ENCODE measurements at places on chromosomes 5 and 9.

DNA sequence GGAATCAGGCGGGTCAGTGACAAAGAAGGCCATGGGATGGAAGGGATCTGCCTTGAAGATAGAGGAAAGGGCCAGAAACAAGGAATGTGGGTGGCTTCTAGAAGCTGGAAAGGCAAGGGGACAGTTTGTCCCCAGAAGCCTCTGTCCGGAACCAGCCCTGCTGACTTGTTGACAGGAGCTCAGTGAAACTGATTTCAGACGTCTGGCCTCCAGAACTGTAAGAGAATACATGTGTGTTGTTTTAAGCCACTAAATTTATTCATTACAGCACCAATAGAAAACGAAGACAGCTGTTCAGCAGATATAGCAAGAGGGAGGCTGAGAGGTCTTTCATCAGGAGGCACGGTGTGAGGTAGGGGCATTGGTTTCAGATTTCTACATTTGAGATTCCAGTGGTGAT lies 422.5 kb downstream of the KDM4C start:
- ATAC-seq, result no peak

GRCh38 chr9:95742821-95743220 lies 132.7 kb upstream of the ERCC6L2 start:
- no peak for ATAC-seq

GRCh38 chr5:142609142-142609541 lies 76.7 kb downstream of the FGF1 start:
- no peak for ATAC-seq

DNA sequence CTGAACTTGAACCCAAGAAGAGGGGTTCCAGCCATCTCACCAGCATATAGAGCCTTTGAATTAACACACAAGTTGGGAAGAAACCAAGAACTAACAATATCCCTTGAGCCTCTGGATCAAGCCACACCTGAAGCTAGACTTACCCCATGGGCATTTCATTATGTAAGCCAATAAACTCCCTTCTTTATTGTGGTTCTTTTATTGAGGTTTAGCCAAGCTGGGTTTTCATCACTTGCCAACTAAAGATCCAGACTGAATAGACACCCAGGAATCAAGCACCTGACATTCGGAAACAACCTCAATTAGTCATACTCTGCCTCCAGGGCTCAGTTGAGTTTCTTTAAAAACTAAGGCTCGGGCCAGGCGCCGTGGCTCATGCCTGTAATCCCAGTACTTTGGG lies 226.7 kb downstream of the AGTPBP1 start:
- ATAC-seq, result peak; percentile 88

DNA sequence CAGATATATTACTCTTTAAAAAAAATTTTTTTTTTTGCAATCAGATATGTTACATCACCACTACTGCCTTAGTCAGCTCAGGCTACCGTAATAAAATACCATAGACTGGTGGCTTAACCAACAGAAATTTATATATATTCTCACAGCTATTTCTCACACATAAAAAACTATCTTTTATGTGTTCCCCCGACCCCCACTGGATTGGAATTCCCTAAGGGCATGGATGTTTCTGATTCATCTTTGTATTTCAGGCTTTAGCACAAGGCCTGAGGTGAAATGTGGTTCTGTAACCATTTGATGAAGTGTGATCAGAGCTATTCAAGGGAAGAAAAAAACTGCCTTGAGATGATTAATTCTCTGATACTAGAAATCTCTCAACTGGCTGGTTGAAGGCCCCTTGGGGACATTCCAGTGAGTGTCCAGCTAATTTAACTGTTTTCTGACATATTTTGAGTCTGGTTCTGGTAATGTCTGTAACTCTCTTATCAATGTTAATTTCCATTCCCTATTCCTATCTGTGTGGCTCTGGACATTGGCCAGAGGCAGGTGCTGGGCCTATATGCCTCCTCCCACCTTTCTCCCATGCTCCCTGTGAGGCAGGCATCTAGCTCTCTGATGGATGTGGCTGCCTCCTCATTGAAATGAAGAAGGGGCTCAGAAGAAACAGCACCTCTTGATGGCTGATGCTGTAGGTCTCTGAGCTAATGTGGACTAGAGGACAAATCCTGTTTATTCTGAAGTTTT lies 2.5 kb downstream of the CD14 start:
- no peak for ATAC-seq

DNA sequence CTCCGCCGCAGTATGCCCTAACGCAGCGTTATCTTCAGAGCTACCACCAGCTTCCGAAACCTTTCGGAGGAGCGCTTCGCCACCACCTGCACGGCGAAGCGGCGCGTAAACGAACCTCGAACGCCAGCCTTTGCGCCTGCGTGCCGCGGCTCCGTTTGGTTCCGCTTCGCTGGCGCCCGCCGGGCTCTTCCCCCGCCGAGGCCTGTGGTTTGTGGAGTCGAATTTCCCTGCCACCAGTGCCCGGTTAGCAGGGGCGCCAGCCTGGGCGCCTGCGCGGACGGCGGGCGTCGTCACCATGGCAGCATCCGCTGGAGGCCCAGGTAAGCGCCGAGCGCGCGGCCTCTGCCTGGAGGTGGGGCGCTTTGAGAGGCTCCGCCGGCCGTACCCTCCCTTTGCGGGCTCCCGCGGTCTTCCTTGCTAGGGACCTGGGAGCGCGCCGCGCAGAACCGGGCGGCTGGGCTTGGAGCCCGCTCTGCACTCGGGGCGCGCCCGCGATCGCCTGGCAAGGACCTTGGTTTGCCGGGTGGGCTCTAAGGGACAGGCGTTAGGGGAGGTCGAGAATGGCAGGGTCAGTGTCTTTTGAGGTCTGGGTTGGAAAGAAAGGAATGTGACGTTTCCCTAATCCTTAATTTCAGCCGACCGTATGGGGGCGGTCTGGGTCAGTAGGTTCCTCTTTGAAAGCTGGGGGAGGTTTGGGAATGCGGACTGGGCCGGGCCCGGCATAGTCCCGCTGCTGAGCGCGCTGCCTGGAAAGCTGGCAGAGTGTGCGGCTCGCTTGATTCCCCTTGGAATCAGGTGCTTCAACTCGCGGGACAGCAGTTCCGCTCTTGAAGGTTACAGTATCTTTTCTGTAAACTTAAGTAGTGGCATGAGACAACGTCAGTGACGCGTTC lies at the start of gene FAM151B:
FAM151B (plus strand) TSS at position 272 of the 893 bp plus-strand sequence; CDS start at position 296, 24 bp downstream.
- ATAC-seq, result peak; percentile 97

DNA sequence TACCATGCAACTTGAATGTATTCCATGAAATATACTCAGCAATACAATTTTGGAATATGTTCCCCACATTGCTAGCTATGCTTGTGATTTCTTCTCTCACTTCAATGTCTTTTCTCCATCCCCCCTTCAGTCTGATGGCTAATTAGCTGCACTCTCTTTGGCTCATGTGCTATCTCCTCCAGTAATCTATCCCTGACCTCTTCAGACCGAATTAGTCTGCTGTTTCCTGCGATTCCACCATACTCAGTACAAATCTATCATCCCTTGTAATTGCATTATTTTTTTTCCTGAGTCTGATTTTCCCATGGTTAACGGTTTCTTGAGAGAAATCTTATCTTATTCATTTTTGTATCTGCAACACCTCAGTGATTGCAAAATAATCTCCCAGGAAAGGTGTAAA lies 360.7 kb upstream of the CDH10 start:
- no peak for ATAC-seq

DNA sequence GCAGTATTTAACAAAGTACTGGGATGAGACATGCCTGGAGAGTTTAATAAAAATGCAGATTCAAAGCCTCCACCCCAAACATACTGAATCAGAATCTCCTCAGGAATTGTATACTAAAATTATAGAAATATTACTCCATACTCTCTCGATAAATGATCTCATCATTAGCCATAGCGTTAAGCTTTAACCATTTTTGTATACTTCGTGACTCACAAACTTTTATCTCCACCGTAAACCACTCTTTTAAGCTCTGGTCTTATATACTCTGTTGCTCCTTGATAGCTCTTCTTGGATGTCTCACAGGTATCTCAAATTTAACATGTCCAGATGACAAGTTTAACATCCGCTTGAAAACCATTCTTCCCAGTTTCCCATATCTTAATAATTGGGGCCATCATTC lies 327.8 kb downstream of the ADGRV1 start:
- peak; percentile 55 for ATAC-seq

DNA sequence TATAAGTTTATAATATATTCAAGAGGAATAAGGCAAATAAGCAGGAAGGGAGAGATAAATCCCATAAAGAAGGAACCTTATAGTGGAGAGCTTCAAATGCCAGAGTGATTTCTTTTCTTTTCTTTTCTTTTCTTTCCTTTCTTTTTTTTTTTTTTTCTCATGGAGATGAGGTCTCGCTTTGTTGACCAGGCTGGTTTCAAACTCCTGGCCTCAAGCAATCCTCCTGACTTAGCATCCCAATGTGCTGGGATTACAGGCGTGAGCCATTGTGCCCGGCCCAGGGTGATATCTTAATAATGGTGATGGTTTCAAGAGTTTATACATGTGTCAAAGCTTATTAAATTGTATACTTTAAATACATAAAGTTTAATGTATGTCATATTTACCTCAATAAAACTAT lies 19.6 kb upstream of the FOCAD start:
- no peak for ATAC-seq

DNA sequence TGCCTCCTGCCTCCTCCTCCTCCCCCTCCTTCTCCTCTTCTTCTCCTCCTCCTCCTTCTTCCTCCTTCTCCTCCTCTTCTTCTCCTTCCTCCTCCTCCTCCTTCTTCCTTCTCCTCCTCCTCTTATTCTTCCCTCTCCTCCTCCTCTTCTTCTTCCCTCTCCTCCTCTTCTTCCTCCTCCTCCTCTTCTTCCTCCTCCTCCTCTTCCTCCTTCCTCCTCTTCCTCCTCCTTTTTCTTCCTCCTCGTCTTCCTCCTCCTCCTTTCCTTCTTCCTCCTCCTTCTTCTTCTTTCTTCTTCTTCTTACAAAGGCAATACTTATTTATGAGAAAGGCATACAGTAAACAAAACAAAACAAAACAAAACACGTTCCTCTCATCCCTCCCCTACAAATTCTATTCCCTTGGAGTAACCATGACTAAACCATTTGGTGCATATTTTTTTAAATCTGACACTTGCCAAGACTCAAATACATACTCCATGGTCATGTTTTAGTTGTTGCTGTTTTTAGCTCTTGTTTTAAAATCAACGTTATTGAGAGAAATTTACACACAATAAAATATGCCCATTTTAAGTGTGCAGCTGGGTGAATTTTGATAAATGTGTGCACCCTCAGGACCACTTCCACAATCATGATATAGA lies 135.6 kb downstream of the FOXD1 start:
- no peak for ATAC-seq

DNA sequence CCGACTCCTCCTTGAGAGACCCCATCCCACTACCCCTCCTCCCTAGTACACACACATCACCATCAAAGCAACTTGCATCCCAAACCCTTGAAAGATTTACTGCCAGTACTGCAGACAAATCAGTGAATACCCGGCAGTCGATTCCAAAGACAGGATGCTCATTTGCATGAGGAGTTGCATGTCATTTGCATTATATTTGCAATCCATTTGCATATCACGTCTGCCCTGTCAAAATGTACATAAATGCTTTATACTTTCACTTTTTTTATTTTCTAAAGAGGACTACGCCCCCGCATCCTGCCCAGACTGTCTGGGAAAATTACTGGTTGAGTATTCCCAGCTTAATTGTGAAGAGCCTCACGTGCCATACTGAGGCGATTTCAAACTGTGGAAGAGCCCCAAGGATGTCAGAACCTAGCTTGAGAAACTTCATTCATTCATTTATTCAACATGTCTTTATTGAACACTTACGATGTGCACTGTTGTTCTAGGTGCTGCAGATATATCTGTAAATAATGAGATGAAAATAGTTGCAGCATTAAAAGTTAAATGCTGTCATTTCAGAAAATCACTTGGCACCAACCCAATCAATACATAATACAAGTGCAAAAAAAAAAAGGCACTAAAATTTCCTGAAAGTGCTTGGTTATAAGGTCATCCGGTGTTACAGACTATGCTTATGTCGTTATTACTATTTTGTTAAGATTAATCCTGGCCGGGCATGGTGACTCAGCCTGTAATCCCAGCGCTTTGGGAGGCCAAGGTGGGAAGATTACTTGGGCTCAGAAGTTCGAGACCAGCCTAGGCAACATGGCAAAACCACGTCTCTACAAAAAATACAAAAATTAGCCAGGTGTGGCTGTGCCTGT lies 17.2 kb upstream of the SIL1 start:
- no peak for ATAC-seq

- ATAC-seq, result no peak
Measured at GRCh38 chr5:95918421-95919006, 43.1 kb downstream of the ELL2 start.

DNA sequence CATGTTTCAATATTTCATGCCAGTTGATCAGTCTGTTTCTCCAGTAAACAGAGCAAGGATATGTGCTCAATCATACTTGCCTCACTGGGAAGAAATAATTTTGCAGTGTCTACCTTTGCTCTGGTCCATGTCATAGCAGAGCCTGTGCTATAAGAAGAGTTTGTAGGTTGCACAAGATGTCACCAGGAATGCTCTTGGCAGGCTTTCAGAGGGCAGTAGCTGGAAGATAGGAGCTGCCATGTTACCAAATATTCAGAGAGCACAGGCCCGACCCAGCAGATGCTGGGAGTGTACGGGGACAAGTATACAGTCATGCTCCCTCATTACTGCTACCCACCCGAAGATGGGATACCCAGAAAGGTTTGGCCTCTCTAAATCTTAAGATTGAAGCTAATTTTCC lies 102.7 kb downstream of the UGCG start:
- ATAC-seq, result no peak

- ATAC-seq, result no peak
Measured at GRCh38 chr5:112978836-112979235, 2.2 kb downstream of the DCP2 start.

- ATAC-seq, result no peak
Measured at GRCh38 chr5:74977471-74977870, 74.9 kb downstream of the GCNT4 start.

DNA sequence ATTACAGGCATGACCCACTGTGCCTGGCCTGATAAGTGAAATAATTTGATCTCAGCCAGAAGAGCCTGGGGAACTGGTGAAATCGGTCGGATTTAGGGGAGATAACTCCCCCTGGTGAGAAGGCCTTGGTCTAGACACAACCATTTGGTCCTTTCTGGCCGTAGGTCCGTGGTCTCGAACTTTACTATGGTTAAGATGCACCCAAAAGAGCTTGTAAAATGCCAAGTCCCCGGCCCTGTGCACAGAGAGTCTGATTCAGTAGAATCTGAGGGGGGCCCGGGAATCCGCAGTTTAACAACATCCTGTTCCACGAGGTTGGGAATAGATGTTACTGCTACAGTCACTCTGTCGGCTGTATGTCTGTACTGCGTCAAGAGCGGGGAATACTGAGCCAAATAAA lies 140.7 kb downstream of the C9orf50 start:
- no peak for ATAC-seq

- no peak for ATAC-seq
Measured at GRCh38 chr5:5025098-5025773, 114.9 kb upstream of the ADAMTS16 start.

- ATAC-seq, result no peak
Measured at GRCh38 chr5:62502456-62503101, 76.0 kb upstream of the LRRC70 start.

Data from esophagus mucosa (tissue), 1 donor.